ENCODE measurements at places on chromosomes 2 and 18.

DNA sequence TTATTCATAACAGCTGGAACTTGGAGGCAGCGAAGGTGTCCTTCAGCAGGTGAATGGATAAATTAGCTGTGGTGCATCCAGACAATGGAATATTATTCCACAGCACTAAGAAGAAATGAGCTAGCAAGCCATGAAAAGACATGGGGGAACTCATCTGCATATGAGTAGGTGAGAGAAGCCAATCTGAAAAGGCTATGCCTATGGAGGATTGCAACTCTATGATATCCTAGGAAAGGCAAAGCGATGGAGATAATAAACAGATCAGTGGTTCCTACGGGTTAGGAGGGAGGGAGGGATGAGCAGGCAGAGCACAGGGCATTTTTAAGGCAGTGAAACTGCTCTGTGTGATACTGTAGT is 66.2 kb downstream of the ODC1 start:
- DNase-seq, result no peak

DNA sequence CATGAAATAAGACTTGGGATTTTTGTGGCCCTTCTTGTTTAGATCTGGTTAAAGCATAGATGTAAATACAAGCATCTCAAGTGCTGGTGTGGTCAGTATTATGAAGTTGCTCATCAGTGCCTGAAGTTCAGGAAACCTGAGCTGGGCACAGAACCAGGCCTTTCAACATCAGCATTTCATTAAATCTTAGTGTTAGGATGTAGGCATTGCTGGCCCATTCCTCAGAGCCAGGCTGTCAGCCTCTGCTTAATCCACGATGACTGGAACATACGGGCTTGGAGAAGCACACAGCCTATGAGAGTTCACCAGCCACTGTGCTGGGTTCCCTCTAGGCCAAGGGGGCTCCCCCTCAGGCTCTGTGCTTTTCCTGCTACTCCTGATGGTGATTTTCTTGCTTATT is 270.2 kb downstream of the EN1 start:
- DNase-seq, result no peak

- no peak for DNase-seq
Measured at GRCh38 chr18:59893971-59894370, 5.8 kb upstream of the PMAIP1 start.

- no peak for DNase-seq
Measured at GRCh38 chr2:78928502-78928901, 97.0 kb upstream of the REG3G start.

- DNase-seq, result no peak
Measured at GRCh38 chr18:33804258-33804657, 226.2 kb downstream of the ASXL3 start.

- DNase-seq, result no peak
Measured at GRCh38 chr2:80489717-80490116, 185.2 kb upstream of the LRRTM1 start.

- DNase-seq, result no peak
Measured at GRCh38 chr18:74148543-74149070, 284 bp downstream of the TIMM21 start.

GRCh38 chr2:72204156-72204785 is 56.6 kb upstream of the CYP26B1 start:
- no peak for DNase-seq

GRCh38 chr2:41486948-41487347 is 560.9 kb upstream of the PKDCC start:
- DNase-seq, result no peak

DNA sequence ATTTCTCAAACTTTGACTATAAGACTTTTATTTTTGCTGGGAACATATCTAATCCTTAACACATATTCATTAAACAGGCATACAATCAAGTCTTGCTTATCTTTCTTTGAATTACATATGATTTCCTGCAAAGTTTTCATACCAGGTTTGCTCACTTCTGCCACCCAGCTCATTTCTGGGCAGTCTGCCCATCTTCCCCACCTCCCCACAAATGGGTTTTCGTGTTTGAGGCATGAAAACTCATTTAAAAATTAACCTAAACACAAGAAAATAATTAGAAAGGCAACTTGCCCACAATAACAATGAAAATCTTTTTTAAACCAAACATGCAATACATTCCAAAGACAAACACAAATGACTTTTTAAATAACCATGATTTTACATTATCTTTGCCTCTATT is 3.4 kb downstream of the CHST9 start:
- no peak for DNase-seq

DNA sequence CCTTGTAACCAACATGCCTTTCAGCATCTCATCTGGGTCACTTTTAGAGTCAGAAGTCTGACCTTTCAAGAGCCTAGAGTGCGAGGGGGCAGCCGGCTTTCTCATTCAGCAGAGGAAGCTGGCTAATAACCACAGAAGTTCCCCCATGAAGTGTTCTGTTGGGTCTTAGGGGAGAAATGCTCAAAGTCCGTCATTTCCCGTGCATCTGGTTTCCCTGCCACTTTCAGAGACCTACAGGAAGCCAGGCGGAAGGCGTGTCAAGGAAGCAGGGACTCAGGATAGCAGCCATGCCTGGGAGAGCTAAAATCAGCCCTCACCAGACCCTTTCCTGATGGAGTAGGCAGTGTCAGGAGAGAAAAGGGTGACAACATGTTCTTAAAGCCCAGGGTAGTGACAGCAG is 301.8 kb upstream of the ID2 start:
- DNase-seq, result no peak

DNA sequence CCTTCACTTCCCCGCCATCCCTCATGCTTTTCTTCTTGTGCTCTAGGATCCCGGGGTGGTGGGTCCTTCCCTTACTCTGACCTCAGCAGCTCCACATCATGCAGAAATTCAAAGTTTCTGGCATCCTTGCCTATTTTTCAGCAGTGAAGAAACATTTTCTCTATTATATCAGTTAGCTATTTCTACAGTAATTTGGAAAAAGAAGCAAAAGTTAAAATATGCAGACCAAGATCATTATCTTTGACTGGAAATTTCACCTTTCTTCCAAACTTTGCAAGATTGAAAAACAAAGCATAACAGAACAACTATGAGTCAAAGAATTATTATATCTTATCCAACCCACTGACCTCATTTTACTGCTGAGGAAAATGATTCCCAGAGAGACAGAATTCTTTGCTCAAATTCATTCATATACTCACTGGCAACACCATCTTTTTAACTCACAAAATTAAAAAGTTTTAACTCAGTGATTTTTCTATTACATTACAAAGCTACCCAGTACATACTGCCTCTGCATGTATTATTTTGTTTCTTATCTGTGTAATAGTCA is 40.5 kb downstream of the ANTXR1 start:
- no peak for DNase-seq

DNA sequence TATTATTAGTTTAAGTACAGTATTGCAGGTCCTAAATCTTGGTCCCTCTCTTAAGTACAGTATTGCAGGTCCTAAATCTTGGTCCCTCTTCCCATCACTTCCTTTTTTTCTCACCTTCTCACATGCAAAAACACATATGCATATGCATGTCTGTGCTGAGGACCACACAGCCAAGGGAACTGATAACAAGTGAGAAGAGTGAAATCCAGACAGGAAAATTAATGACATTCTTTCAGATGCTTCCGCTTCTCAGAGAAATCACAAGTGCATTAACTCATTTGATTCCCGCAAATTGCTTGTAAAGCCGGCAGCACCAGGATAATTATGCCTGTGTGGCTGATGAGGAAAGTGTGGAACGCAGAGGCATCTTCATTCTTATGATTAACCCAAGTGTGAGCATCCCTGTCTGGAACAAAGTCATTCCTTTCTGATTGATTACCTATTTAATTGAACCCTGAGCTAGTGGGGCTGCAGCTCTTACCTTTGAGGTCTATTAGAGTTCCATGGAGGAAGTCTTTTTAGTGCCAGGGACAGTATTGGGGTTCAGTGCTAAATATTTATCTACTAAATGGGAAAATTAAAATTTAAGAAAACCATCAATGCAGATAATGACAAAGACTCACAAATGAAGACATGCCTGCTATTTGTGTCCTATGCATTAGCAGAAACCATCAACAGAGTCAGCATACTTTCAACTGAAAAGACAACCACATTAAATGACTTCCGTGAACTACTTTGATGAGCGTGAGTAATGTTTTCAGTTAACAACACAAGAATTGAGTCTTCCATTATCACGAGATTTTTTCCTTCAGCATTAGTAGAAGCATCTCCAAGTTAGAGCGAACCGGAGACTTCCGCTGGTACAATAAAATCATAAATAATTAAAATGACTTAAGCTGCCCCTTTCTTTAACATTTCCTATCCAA is 220.4 kb upstream of the SLC35G4 start:
- no peak for DNase-seq

GRCh38 chr18:74069178-74070050 is 78.2 kb downstream of the FBXO15 start:
- no peak for DNase-seq

DNA sequence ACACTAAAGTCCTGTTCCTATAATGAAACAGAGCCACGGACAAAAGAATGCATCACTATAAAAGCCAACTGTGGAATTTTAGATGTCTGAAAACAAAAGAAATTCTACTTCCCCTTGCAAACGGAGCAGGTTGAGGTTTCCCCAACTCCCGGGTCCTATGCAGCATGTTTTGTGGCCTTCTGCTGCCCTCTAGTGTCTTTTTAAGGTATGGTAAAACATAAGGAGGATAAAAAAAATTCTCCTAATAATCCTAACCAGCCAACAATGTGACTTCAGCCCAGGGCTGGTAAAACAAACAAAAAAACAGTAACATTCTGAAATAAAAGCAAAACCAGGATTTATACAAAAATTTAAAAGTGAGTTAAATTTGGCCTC is 539.5 kb downstream of the NRXN1 start:
- DNase-seq, result peak; percentile 8

DNA sequence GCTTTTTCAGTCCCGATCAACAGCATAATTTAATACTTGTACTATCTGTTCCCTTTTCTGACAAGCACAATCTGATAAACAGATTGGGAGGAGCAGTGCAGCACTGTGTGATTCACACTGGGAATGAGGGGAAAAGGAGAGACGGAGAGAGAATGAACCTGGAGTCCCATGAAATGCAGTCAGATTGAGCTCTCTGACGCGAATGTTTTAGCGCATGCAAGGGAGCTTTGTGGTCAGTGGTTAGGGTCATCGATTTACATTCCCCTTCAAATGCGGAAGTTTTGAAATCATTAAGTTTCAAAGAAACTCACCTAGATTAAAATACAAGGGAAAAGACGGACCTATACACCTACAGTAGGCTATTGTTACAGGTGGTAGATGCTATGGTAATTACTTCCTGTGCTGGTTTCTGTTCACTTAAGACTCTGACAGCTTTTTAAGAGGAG is 99.6 kb downstream of the KCTD1 start:
- no peak for DNase-seq

All from stimulated activated CD4-positive, alpha-beta T cell treated with anti-CD3 and anti-CD28 coated beads, Interleukin-2, amount 100 ng/mL, for 24 hours (primary cell).